HFF-Myc (cell line): ENCODE measurements at places on chromosomes 7 and 10.

- DNase-seq = no peak
Observed at GRCh38 chr10:95389176-95389575, 98.4 kb upstream of the PDLIM1 start.

DNA sequence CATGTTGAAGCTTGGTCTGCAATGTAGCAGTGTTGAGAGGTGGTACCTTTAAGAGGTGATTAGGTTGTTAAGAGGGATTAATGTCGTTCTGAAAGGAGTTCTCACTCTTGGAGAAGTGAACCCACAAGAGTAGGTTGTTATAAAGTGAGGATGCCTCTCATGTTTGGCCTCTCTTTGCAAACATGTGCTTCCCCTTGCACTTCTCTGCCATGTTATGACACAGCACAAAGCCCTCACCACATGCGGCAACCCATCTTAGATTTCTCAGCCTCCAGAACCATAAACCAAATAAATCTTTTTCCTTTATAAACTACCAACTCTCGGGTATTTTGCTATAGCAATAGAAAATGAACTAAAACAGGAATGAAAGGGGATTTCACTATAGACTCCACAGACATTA is 66.3 kb downstream of the KMT2C start:
- no peak for DNase-seq

GRCh38 chr10:23258516-23258915 is 66.4 kb downstream of the PTF1A start:
- DNase-seq = no peak

GRCh38 chr7:44618045-44618444 is 11.6 kb downstream of the OGDH start:
- no peak for DNase-seq

- peak; percentile 24 for DNase-seq
Observed at GRCh38 chr7:47379629-47380324, 202.1 kb downstream of the TNS3 start.

DNA sequence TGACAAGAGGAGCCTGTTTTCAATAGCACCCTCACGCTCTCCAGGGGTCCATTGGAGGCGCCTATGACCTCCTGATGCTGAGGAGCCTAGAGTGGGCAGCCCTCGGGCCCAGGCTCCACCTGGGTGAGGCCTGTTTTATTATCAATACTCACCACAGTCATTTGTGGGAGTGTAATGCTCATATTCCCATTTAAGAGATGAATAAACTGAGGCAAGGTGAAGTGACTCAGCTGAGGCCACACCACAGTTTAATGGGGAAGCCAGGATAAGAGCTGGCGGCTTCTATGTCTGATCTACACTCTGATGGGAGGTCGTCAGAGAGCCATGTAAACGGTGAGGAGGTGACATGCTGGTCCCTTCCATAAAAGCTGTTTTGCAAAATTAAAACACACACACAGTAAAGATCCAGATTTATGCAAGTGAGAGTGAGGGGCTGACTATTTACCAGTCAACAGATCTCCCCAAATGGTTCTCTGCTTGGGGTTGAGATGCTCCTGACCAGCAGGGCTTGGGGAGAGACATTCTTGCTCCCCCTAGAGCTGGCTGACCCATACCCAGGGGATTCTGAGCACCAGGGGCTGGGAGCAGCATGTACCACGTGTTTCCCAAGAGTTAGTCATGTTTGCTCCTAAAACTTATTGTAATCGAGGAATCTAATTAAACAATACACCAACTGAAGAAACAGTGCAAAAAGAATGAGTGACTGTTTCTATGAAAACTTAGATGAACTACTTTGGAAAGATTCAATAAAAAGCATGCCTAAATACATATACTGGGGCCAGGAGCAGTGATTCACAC is 81.0 kb upstream of the INSIG1 start:
- no peak for DNase-seq

DNA sequence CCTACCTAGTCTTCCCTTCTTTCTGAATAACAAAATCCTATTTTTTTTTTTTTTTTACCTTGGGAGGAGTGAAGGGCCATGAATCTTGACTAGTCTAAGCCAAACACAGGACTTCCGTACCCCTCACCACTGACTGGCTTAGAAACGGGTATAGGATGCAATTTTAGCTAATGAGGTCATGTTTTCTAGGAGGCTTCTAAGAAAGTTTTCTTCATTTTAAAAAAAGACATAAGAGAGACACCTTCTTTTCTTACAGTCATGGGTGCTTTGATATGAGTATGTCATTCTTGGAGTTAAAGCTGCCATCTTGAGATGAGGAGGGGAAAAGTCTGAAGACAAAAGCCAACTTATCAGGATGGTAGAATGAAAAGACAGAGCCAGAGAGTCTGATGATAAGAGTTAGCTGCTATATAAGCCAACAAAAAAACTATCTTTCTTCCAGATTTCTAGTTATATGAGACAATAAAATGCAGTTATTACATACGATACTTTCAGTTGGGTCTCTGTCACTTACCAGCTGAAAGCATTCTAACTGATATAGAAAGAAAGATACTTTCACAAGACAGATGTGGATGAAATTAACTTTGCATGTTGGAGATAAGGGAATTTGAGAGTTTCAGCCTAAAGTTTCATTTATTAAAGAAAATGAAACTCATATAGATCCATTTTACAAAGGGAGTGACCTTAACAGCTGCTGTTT is 34.0 kb downstream of the ZNF438 start:
- no peak for DNase-seq

DNA sequence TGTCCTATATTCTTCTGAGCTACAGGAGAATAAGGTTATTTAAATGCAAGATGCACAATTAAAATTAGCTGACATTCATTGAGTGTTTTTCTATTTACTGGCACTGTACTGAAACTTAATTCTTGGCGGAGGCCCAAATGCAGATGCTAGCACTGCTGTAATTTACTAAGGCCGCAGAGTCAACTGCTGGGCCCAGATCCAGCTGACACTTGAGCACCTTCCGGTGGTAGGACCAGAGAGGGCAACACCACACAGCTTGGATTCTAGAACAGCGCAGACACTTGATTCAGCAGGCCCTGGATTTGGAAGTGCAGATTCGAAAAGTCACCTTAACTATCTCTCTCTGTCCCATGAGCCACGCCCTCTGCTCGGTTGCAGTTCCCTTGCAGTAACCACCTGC is 228.6 kb upstream of the TMEM72 start:
- DNase-seq = no peak

DNA sequence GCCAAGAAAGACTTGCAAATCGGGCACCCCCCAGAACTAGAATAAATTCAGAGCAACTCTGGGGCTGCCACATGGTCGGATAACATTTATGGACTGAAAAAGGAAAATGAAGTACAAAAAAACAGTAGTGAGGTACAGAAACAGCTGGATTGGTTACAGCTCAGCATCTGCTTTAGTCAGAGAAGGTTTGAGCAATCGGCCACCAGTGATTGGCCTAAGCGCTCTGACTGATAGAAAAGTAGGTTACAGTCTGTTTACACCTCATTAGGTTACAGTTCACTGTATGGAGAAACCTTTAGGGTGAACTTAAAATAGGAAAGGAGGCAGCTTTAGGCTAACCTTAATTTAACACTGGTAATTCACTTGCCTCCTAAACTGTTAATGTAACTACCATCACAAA is 102.0 kb upstream of the DKK1 start:
- DNase-seq = no peak

GRCh38 chr7:69800495-69800894 is 202.2 kb downstream of the AUTS2 start:
- no peak for DNase-seq

DNA sequence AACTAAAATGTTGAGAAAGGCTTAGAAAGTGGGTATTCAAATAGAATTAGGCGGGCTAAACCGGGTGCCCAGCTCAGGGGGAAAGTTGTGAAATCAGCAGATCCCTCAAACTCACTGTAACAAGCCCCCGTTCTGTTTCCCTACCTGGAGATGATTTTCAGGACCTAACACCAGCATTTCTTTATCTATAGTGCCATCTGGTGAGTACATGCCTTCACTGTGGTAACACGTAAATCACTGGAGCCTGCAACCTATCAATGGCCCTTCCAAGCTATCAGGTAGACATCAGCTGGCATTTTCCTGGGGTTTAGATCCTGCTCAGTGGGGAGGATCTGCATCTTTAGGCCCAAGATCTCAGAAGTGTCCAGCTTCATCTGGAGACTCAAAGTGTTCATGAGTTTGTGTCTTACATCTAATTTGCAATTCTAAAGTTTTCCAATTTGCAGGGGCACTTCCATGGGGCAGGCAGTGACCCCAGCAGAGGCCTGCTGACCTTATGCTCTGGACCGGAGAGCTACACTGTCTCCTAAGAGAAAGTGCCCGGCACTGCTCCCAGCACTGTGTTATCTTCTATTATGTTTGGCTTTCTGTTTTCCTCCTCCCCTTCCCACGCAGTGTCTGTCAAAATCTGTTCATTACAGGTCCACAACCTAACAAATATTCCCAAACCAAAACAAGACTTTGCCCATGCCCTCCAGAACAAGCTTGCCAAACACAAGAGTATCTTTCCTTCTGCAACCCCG is 132.5 kb downstream of the LSM5 start:
- DNase-seq = no peak

- DNase-seq = no peak
Observed at GRCh38 chr7:37311355-37311754, 137.3 kb downstream of the ELMO1 start.

GRCh38 chr10:106502641-106503040 is 661.9 kb downstream of the SORCS1 start:
- no peak for DNase-seq

DNA sequence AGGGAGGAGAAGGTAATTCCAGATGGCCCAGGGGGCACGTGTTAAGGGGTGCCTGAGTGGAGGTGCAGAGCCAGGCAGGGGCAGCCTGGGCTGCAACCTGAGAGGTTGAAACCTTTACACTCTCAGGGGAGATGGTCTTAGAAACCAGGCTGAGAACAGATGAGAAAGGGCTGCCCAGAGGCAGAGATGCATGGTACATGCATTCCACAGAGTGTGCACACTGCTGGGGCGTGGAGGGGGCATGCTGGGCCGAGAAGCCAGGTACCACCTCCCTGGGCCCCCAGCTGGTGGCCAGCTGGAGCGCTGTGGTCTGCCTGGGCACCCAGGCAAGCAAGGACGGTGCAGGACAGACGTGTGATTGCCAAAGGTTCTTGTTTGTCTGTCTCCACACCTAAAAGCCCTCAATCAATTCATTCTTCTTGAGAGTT is 14.1 kb upstream of the CSGALNACT2 start:
- no peak for DNase-seq

GRCh38 chr7:131627735-131628190 is 71.3 kb upstream of the PODXL start:
- DNase-seq = no peak

GRCh38 chr10:110033701-110034235 is 26.0 kb downstream of the ADD3 start:
- DNase-seq = no peak

GRCh38 chr10:21209495-21209894 is 312.4 kb upstream of the NEBL start:
- no peak for DNase-seq

DNA sequence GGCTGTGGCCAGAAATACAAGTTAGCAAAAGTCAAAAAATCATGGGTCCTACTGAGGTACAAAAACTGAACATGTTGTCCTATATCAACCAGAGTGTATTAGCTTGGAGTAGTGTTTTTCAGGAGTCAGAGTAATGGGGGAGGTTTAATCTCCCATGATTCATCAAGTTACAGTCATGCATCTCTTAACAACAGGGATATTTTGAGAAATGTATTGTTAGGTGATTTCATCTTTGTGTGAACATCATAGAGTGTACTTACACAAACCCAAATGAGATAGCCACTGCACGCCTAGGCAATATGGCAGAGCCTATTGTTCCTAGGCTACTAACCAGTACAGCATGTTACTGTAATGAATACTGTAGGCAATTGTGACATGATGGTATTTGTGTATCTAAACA is 14.9 kb upstream of the TES start:
- no peak for DNase-seq

DNA sequence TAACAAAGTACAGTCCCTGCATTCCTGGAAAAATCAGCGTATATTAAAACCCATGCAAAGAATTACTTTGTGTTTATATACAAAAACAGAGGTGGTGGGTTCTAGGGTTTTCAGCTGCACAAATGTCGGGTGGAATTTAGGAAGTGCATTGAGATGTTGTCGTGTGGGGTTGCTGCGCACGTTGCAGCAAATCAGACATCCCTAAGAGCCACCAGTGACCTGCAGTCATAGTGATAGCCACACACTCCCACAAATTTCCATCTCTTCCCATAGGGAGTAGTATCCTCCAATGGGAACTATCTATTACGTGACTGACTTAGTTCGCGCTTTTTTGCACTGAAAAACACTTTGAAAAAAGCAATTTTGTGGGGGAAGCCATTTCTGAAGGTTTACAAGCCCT is 375.2 kb upstream of the GALNT17 start:
- no peak for DNase-seq

DNA sequence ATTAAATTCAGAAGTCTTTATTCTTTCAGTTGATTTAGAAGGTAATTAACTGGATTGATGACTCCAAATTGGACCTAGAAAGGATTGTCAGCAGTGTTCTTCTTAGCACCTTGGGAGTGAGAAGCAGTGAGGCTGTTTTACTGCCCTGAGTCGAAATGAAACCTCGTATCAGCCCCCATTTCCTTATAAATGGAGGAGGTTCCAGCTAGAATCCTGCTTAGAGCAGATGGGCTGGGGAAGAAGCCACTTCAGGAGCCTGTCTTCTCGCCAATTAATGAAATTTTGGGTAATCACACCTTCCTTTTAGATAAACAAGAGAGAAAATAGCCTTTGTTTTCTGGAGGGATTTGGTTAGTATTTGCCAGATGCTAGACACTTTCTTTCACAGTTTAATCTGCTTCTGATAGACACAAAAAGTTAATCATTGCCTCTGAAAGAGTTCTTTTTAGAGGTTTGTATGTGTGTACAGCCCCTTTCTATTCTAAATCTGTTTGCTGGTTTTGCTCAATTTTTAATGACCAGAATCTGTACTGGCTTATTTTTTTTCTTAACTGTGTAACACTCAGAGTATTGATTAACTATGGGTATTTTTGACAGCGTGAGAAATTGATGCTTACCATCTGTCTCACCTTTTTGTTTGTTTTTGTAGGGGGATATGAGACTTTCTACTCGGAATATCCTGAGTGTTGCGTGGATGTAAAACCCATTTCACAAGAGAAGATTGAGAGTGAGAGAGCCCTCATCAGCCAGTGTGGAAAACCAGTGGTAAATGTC is 4.6 kb downstream of the DUSP5 start:
- DNase-seq = no peak

DNA sequence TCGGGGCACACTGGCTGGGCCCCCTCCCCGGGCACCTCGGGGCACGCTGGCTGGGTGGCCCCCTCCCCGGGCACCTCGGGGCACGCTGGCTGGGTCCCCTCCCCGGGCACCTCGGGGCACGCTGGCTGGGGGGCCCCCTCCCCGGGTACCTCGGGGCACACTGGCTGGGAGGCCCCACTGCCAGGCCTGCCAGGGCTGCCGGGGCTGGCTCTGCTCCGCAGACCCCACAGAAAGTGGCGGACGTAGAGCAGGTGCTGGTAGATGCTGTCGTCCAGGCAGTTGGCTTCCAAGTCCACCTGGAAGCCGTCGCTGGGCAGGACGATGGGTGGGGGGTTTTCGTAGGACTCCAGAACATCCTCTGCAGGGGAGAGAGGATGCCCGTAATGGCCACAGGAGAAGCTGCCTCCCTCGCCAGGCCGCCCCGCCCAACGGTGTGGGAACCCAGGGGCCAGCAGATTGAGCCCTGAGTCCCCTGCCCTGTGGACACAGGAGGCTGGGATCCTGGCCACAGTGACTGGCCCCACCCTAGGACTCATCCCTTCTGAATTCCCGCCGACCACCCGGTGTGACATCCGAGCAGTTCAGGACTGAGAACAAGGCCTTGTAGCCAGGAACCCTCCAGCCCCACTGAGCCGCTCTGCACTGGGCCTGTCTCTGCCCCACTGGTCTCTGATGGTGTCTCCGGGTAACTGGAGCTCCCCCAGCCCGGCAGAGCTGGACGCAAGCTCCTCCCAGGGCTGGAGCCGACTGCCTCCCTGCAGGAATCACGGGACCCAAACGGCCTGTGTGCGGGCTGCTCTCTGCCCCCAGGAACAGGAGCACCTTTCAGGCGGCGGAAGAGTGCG is 28.2 kb downstream of the AP5Z1 start:
- DNase-seq = no peak
